ENCODE measurements at places on chromosomes 4 and X.

DNA sequence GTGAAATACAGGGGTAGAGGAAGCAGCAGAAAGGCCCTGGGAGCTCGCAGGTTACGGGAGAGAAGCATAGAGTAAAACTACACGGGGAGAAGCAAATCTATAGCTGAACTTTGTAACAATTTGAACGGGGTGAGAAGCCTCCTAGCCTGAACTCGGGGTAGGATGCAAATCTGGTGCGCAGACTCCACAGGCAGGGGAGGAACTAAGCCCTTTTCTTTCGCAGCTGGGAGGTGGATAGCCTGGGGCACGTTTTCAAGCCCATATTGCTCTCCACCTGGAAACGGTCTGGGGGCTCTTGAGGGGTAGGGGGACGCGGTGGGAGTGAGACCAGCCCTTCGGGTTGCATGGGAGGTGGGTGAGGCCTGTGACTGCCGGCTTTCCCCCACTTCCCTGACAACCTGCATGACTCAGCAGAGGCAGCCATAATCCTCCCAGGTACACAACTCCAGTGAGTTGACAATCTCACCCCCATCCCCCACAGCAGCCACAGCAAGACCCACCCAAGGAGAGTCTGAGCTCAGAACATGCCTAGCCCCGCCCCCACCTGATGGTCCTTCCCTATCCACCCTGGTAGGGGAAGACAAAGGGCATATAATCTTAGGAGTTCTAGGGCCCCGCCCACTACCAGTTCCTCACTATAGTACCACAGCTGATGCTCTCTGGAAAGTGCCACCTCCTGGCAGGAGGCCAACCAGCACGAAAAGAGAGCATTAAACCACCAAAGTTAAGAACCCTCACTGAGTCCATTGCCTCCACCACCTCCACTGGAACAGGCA, 29.9 kb downstream of the SOWAHB start:
- H3K36me3 ChIP-seq, result peaks cover 1% of the 10 kb centered on the region
- no peak for DNase-seq
- no peak overlapping the region for H3K4me3 ChIP-seq

DNA sequence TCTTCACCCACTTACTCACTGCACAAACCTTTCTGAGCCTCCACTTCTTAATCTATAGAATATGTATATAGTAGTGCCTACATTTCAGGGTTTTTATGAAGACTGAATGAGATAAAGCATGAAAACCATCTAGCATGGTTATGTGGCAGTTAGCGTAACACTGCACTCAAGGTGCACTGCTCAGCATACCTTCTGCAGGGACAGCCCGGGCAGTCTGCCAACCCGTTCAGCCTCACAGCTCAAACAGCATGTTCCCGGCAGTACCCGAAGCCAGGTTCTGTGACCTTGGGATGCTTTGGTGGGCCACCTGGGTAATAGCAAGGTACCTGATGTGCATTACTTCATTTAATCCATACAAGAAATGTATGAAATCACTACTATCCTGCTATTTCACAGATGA, 81.4 kb downstream of the DOCK11 start:
- H3K27me3 ChIP-seq, result no peaks in the 10 kb centered on the region
- DNase-seq, result no peak
- peaks cover 57% of the 10 kb centered on the region for H3K36me3 ChIP-seq

- no peaks in the 10 kb centered on the region for H3K4me1 ChIP-seq
- no peak for DNase-seq
- H3K27ac ChIP-seq, result no peak overlapping the region
- H3K4me3 ChIP-seq, result no peak overlapping the region
These were observed 2092.4 kb upstream of the TENM3 start for GRCh38 chr4:180150818-180151217.

DNA sequence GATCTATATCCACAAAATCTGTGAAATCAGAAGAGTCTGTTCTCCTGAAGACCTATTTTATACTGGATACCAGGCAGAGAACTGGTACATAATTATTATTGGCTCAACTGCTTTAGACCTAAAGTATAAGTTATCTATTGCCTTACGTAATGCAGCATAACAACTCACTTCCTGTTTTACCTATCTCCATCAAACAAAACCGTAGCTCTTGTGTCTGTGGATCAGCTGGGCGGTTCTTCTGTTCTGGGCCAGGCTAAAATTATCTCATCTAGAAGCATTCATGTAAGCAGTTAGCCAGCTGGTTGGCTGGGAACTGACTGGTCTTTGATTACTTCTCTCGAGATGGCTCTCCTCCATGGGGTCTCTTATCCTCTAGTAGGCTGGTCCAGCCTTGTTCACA, 57.8 kb downstream of the PPP1R2C start:
- no peak overlapping the region for H3K27ac ChIP-seq
- no peak for DNase-seq
- no peaks in the 10 kb centered on the region for H3K36me3 ChIP-seq
- no peak overlapping the region for H3K4me3 ChIP-seq
- H3K27me3 ChIP-seq, result no peaks in the 10 kb centered on the region
- H3K4me1 ChIP-seq, result no peaks in the 10 kb centered on the region

DNA sequence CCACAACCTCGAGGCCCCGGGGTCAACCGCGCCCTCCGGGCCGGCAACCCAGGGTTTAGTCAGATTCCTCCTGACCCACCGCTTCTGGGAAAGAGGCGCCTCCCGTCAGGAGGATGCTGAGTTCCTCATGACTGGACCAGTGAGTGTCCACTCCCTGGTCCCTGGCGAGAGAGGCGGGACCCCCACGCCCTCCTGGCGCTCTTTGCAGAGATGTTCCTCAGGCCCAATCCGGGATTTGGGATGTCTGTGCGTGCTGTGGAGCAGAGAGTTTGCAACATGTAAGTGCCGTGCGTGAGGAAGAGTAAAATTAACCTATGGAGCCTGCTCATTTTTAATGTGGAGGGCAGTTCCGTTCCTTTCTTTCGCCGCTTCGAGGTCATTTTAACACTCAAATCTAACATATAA, 824 bp upstream of the UGDH start:
- peaks cover 24% of the 10 kb centered on the region for H3K4me1 ChIP-seq
- peaks cover 3% of the 10 kb centered on the region for H3K36me3 ChIP-seq
- peak overlapping the region; percentile 99 for H3K4me3 ChIP-seq
- H3K27me3 ChIP-seq, result no peaks in the 10 kb centered on the region
- no peak overlapping the region for H3K27ac ChIP-seq

DNA sequence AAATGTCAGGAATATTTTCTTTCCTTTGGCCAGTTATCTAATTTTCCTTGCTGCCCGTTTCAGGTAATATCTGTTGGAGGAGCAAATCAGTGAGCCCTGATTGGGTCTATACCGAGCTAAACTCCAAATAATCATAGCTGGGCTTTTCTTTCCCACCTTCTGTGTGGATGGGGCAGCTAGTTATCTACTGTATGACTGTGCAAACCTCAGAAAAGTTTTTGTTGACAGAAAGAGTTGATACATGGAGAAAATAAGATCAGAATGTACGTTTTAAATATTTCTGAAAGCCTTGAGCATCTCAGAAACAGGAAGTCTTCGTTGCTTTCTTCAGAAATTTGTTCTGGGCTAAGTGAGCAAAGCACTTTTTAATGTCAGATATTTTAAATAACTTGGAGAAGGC, 6.2 kb upstream of the CXCL5 start:
- H3K4me3 ChIP-seq, result no peak overlapping the region
- DNase-seq, result no peak
- no peaks in the 10 kb centered on the region for H3K27me3 ChIP-seq
- no peak overlapping the region for H3K27ac ChIP-seq
